Spleen (tissue), 13 donors: ENCODE measurements at places on chromosomes 3 and 15. TPM values are rescaled to one million over a fixed set of nuclear protein-coding genes. Genes with fewer than 3 reads are reported as not detected.
A peak's percentile ranks its signal among the peaks of the same experiment; 100 is the strongest.

Gene SPPL2A
- total RNA-seq: 425 TPM

DNA sequence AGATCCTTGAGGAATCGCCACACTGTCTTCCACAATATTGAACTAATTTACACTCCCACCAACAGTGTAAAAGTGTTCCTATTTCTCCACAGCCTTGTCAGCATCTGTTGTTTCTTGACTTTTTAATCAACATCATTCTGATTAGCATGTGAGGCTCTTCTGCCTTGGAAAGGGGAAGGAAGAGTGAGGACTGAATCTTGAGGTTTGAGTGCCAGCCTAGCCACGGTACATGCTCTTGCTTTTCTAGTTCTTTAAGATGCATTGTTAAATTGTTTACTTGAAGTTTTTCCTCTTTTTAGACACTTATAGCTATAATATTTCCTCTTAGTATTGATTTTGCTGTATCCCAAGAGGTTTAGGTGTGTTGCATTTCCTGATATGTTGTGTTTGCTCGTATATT, 596.1 kb downstream of the OTOL1 start:
- no peak overlapping the region for H3K4me3 ChIP-seq
- DNase-seq: no peak
- H3K36me3 ChIP-seq: no peaks in the 10 kb centered on the region
- H3K27ac ChIP-seq: no peak overlapping the region

GRCh38 chr3:195416795-195417194, 26.0 kb downstream of the ACAP2 start:
- no peak for DNase-seq
- H3K4me1 ChIP-seq: peaks cover 10% of the 10 kb centered on the region
- H3K4me3 ChIP-seq: no peak overlapping the region
- H3K36me3 ChIP-seq: peaks cover 15% of the 10 kb centered on the region

GRCh38 chr3:94137377-94137776, 74.5 kb downstream of the NSUN3 start:
- no peak overlapping the region for H3K4me3 ChIP-seq
- H3K27me3 ChIP-seq: no peaks in the 10 kb centered on the region
- DNase-seq: no peak

- H3K36me3 ChIP-seq: peaks cover 12% of the 10 kb centered on the region
- H3K4me1 ChIP-seq: peaks cover 25% of the 10 kb centered on the region
- no peak overlapping the region for H3K27ac ChIP-seq
- DNase-seq: no peak
- H3K4me3 ChIP-seq: no peak overlapping the region
Measured at GRCh38 chr3:150447631-150448465, 39.8 kb downstream of the TSC22D2 start.

GRCh38 chr15:41894791-41895463, 1.1 kb upstream of the SPTBN5 start:
- peak overlapping the region; percentile 73 for H3K27ac ChIP-seq
- H3K36me3 ChIP-seq: peaks cover 13% of the 10 kb centered on the region
- H3K27me3 ChIP-seq: no peaks in the 10 kb centered on the region
- peak overlapping the region; percentile 41 for H3K4me3 ChIP-seq
- H3K4me1 ChIP-seq: peaks cover 22% of the 10 kb centered on the region
- DNase-seq: peak; percentile 96

DNA sequence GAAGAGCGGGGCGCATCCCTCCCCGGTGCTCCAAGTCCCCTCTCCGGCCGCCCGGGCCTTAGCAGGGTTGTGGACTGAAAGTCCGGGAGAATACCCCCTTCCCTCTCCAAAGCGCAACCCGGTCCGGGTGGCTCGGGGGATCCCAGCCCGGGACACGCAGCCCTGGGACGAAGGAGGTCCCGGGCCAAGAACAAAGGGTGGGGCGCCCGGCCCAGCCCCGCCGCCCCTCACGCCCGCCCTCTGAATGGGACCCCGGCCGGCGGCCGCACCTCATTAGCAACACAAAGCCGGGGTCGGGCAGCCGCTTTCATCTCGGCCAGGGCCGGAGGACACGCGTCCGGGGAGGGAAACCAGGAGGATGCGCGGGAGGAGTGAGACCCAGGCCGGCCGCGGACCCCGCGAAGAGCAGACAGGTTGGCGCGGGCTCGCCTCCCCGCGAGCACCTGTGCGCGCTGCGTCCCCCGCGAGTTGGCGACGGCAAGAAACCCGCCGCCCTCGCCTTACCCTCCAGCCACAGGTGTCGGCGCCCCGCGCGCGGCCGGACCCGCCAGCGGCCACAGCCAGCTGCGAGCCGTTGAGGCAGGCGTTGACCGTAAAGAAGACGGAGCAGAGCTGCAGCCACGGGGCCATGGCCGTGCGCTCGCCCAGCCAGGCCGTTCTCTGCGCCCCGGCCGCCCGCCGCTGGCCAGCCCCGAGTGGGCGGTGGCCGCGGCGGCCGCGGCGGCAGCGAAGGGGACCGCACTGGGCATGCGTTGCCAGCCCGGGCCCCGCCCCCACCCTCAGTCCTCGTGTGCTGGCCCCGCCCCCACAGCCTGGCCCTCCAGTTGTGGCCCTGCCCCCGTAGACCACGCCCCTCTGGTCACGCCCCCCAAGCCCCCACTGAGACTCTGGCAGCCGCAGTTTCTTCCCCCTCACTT, at the start of gene IL17RD:
IL17RD (minus strand) TSS at position 697 of the 917 bp plus-strand sequence; CDS start at position 630, 67 bp downstream.
- peak; percentile 87 for DNase-seq
- H3K36me3 ChIP-seq: no peaks in the 10 kb centered on the region
- H3K27ac ChIP-seq: peak within 1 kb of the TSS; percentile 28
- H3K27me3 ChIP-seq: peaks cover 87% of the 10 kb centered on the region
- peak within 1 kb of the TSS; percentile 76 for H3K4me3 ChIP-seq

GRCh38 chr3:180705619-180706018, 26.3 kb upstream of the CCDC39 start:
- no peak overlapping the region for H3K27ac ChIP-seq
- DNase-seq: no peak
- no peaks in the 10 kb centered on the region for H3K4me1 ChIP-seq
- H3K4me3 ChIP-seq: no peak overlapping the region
- H3K27me3 ChIP-seq: no peaks in the 10 kb centered on the region

GRCh38 chr3:24086617-24087404, 141.7 kb downstream of the NR1D2 start:
- no peaks in the 10 kb centered on the region for H3K4me1 ChIP-seq
- DNase-seq: no peak
- no peaks in the 10 kb centered on the region for H3K27me3 ChIP-seq
- H3K4me3 ChIP-seq: no peak overlapping the region
- H3K27ac ChIP-seq: no peak overlapping the region

GRCh38 chr15:74957476-74958035, 984 bp upstream of the RPP25 start:
- H3K4me1 ChIP-seq: peaks cover 32% of the 10 kb centered on the region
- H3K4me3 ChIP-seq: peak overlapping the region; percentile 72
- peak overlapping the region; percentile 81 for H3K27ac ChIP-seq
- H3K27me3 ChIP-seq: peaks cover 28% of the 10 kb centered on the region
- H3K36me3 ChIP-seq: no peaks in the 10 kb centered on the region
- no peak for DNase-seq

- DNase-seq: no peak
- H3K27me3 ChIP-seq: peaks cover 82% of the 10 kb centered on the region
- peaks cover 48% of the 10 kb centered on the region for H3K4me1 ChIP-seq
- H3K4me3 ChIP-seq: peak overlapping the region; percentile 48
Measured at GRCh38 chr3:43999728-44000319, 241.9 kb upstream of the TOPAZ1 start.

- no peaks in the 10 kb centered on the region for H3K27me3 ChIP-seq
- DNase-seq: no peak
- peaks cover 34% of the 10 kb centered on the region for H3K4me1 ChIP-seq
- H3K27ac ChIP-seq: no peak overlapping the region
- H3K4me3 ChIP-seq: no peak overlapping the region
- H3K36me3 ChIP-seq: no peaks in the 10 kb centered on the region
Measured at GRCh38 chr15:92091155-92091734, 237.7 kb downstream of the SLCO3A1 start.

Gene CDCP1
- total RNA-seq: 3.6 TPM

Gene KNG1
- total RNA-seq: not detected

Gene DYNLT2B
- total RNA-seq: 5.9 TPM

Gene RAF1
- 115 TPM for total RNA-seq

- no peak for DNase-seq
- no peak overlapping the region for H3K4me3 ChIP-seq
Measured at GRCh38 chr3:100789579-100789978, 80.3 kb downstream of the TFG start.

Gene RBMS3
- 62.2 TPM for total RNA-seq

GRCh38 chr3:51401735-51402134, 10.7 kb downstream of the RBM15B start:
- DNase-seq: no peak
- peaks cover 13% of the 10 kb centered on the region for H3K4me1 ChIP-seq
- no peak overlapping the region for H3K27ac ChIP-seq
- H3K4me3 ChIP-seq: no peak overlapping the region
- no peaks in the 10 kb centered on the region for H3K27me3 ChIP-seq
- peaks cover 39% of the 10 kb centered on the region for H3K36me3 ChIP-seq

DNA sequence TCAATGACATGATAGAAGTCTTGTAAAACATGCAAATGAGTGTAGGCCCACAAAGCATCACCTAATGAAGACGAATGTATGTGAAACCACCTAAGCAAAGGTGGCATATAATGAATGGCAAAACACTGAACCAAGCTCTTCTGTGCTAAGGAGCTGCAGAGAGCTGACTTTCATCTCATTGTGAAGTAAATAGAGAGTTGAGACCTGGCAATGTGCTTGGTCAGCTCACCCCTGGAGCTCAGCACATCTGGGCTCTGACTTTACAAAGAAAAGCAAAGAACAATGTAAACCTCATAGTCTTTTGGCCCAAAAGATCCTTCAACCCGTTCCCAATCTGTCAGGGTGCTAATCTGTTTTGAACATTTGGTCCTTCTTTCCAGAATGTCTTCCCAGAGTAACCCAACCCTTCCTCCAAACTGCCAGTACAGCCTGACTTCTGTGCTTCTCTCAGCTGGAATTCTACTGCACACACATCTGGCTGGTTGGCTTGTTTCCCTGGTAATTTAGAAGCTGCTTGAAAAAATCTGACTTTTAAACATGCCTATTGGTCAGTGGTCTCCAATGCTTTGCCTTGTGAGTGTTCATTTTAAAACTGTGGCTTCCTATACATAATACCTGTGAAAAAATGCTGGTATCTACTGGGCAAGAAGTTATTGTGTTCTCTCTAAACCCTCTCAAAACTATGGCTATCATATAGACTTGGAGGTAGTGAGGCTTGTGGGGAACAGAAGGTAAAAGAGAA, 101.7 kb downstream of the CD200R1L start:
- no peaks in the 10 kb centered on the region for H3K27me3 ChIP-seq
- H3K36me3 ChIP-seq: no peaks in the 10 kb centered on the region
- no peak for DNase-seq

- H3K27ac ChIP-seq: no peak overlapping the region
- no peaks in the 10 kb centered on the region for H3K27me3 ChIP-seq
- no peak for DNase-seq
- no peak overlapping the region for H3K4me3 ChIP-seq
- no peaks in the 10 kb centered on the region for H3K4me1 ChIP-seq
Measured at GRCh38 chr15:44094781-44095180, 100.3 kb downstream of the FRMD5 start.

GRCh38 chr15:61634837-61635236, 405.7 kb upstream of the RORA start:
- H3K4me1 ChIP-seq: no peaks in the 10 kb centered on the region
- H3K27me3 ChIP-seq: no peaks in the 10 kb centered on the region
- H3K36me3 ChIP-seq: no peaks in the 10 kb centered on the region
- H3K4me3 ChIP-seq: no peak overlapping the region
- no peak overlapping the region for H3K27ac ChIP-seq

DNA sequence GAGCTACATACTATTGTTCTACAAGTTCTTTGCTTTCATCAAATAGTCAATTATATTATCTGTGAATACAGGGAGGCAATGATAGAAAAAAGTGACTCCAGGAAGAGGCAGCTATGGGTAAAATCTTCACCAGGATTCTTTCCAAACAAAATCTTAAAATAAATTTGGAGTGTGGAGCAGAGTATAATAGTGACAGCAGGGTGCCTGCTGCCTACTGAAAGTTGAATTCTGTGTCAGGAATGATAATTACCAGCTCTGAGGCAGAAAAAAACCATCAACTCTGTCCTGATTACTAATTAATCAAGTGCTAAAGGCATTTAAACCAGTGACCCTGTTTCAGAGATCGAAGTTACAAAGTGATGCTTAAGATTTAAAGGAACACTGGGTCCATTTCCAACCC, 148.0 kb downstream of the DIPK2A start:
- H3K4me1 ChIP-seq: no peaks in the 10 kb centered on the region
- H3K4me3 ChIP-seq: no peak overlapping the region
- no peaks in the 10 kb centered on the region for H3K36me3 ChIP-seq
- no peak for DNase-seq
- no peaks in the 10 kb centered on the region for H3K27me3 ChIP-seq
- H3K27ac ChIP-seq: no peak overlapping the region

DNA sequence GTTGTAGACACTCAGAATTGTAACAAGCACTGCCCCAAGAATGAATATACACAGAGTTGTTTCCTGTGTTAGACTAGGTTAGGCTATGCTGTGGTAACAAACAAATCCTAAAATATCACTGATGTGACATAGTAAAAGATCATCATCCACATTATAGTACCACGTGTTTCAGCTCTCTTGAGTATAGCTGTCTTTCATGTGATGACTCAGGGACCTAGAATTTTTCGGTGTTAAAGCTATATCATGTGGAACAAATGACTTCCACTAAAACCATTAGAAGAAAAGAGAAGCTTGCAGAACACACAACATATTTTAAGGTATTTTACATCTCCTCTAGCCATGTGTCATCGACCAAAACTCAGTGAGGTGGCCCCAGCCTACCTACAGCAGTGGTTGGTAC, 307.9 kb upstream of the RBMS3 start:
- no peaks in the 10 kb centered on the region for H3K27me3 ChIP-seq
- H3K36me3 ChIP-seq: no peaks in the 10 kb centered on the region
- H3K4me1 ChIP-seq: no peaks in the 10 kb centered on the region
- DNase-seq: no peak
- no peak overlapping the region for H3K4me3 ChIP-seq

- no peaks in the 10 kb centered on the region for H3K27me3 ChIP-seq
- H3K27ac ChIP-seq: no peak overlapping the region
- no peak overlapping the region for H3K4me3 ChIP-seq
Measured at GRCh38 chr3:196334982-196335381, 3.2 kb downstream of the TM4SF19 start.

- no peak overlapping the region for H3K27ac ChIP-seq
- DNase-seq: no peak
- no peak overlapping the region for H3K4me3 ChIP-seq
- no peaks in the 10 kb centered on the region for H3K27me3 ChIP-seq
- H3K36me3 ChIP-seq: no peaks in the 10 kb centered on the region
Measured at GRCh38 chr3:180881065-180881801, 31.2 kb upstream of the FXR1 start.

- H3K27ac ChIP-seq: no peak overlapping the region
- H3K4me1 ChIP-seq: no peaks in the 10 kb centered on the region
- no peaks in the 10 kb centered on the region for H3K36me3 ChIP-seq
Measured at GRCh38 chr3:151290673-151291072, 12.3 kb upstream of the P2RY14 start.

- H3K27ac ChIP-seq: no peak overlapping the region
- no peaks in the 10 kb centered on the region for H3K36me3 ChIP-seq
- DNase-seq: no peak
- H3K4me3 ChIP-seq: no peak overlapping the region
- no peaks in the 10 kb centered on the region for H3K27me3 ChIP-seq
Measured at GRCh38 chr3:29430558-29430971, 149.7 kb downstream of the RBMS3 start.

GRCh38 chr3:173513123-173513522, 115.6 kb downstream of the NLGN1 start:
- no peaks in the 10 kb centered on the region for H3K36me3 ChIP-seq
- H3K27ac ChIP-seq: no peak overlapping the region
- no peaks in the 10 kb centered on the region for H3K27me3 ChIP-seq
- DNase-seq: no peak

- H3K36me3 ChIP-seq: no peaks in the 10 kb centered on the region
- H3K27me3 ChIP-seq: no peaks in the 10 kb centered on the region
Measured at GRCh38 chr3:113245761-113246161, 34.4 kb downstream of the BOC start.
